ENCODE measurements at places on chromosomes 12 and 14.

DNA sequence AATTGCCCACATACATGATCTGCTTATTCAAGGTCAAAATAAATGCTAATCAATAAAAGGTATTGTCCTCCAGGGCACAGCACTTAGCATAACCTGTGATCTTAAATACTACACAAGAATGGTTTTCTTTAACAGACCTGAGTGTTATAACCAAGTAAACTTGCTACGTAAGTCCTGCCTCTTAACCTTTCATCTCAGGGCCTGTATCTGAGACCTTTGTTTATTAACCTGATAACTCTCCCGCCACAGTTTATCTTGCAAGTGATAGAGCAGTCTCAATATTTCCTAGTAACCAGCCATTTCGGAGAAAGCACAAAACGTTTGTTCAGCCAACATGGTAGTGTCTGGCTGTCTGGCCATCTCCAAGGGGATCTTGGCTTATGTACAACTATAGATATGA lies 88.4 kb downstream of the DUSP6 start:
- DNase-seq, result no peak

DNA sequence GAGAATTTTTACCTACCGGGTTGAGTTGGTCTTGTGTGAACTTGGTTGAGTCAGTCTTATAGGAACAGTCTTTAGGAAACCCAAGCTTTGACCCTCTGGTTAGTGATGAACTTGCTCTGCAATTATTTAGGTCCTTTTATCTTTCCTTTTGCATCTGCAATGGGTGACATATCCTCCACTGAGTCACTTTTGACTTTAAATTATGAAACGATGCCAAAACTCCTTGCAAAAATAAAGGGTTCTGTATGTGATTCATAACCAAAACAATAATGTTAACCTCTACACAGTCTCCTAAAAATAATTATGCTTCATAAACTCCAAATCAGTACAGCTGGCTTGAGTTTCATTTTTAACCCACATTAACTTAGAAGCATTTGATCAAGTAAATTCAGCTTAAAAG lies 979.4 kb downstream of the GALC start:
- peak; percentile 24 for DNase-seq

- no peak for DNase-seq
These were observed 118.0 kb downstream of the KICS2 start for GRCh38 chr12:64103825-64104740.

- no peak for DNase-seq
These were observed 50.8 kb downstream of the RPS6KA5 start for GRCh38 chr14:91009501-91010152.

GRCh38 chr14:59816941-59817340 lies 53.6 kb downstream of the RTN1 start:
- no peak for DNase-seq

DNA sequence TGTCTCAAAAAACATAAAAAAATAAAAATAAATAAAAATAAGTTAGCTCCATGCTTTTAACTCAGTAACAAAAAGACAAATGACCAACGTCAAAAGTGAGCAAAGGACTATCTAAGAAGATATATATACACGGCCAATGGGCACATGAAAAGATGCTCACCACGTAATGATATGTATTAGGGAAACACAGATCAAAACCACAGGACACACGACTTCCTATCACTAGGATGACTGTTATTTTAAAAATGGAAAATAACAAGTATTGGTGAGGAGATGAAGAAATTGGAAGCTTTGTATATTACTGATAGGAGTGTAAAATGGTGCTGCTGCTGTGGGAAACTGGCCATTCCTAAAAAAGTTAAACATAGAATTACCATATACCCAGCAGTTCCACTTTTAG lies 20.2 kb upstream of the P2RX7 start:
- DNase-seq, result no peak

GRCh38 chr12:15693228-15693911 lies 95.8 kb downstream of the EPS8 start:
- DNase-seq, result no peak

DNA sequence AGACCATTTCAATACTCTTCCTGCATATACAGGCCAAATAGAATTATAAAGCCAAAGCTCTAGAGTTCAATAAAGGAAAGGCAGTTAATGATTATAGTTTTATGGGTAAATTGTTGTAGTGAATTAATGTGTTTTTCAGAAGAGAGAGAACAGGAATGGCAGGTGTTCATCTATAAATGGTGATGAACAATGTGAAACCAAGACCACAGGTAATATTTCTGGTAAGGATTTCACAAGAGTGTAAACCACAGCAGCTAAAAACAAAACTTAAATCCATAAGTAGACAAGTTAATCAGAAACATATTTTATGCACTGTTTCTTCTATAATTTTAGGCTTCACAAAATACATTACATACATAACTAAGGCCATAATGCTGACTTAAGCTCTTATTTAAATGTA lies 204.4 kb downstream of the SYT1 start:
- no peak for DNase-seq

DNA sequence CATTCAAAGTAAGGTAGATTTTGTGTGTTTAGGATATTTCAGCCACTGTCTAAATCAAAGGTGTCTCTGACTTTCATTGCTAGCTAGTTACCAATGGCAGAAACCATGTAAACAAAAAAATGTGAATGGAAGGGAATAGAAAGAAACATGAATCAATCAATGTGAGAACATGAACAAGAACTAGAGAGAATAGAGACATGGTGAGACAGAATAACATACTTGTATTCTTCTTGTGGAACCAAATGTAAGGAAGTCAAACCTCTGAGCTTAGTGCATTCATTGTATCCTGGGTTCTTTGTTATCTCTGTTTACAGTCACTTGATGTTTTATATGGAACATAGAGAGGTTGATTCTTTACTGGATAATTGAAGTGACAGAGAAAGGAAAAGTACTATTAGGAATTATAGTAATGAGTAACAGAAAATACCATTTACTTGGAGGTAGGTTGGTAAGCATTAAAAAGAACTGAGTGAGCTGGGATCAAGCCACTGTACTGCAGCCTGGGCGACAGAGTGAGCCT lies 2.6 kb upstream of the WNK1 start:
- no peak for DNase-seq

- no peak for DNase-seq
These were observed 2.8 kb upstream of the KCNH3 start for GRCh38 chr12:49535921-49536525.

DNA sequence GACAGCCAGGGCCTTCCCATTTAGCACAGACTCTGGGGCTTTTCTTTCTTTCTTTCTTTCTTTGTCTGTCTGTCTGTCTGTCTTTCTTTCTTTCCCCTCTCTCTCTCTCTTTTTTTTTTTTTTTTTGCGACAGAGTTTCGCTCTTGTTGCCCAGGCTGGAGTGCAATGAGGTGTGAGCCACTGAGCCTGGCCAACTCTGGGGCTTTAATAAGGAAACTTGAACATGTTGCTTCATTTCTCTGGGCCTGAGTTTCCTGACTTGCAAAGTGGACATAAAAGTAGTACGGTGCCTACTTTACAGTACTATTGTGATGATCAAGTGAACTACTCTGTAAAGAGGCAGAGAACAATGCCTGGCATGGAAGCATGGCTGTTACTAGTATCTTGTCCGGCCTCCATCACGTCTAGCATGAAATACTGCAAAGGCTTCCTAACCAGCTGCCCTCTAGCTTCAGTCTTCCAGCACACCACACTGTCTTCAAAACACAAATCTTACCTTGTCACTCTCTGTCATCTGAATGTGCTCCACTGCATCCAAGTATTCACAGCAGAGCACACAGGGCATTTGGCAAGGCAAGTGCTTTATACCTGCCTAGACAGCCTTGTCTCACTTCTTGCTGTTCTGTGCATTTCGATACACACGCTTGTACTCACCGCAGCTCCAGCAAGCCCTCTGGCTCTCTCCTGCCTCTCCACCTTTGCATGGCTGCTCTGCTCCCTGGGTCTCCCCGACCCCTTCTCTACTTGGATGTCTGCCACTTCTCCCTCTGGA lies 96.7 kb downstream of the IRF2BPL start:
- DNase-seq, result no peak

- DNase-seq, result peak; percentile 94
These were observed 36.3 kb downstream of the LIMA1 start for GRCh38 chr12:50246873-50247612.

DNA sequence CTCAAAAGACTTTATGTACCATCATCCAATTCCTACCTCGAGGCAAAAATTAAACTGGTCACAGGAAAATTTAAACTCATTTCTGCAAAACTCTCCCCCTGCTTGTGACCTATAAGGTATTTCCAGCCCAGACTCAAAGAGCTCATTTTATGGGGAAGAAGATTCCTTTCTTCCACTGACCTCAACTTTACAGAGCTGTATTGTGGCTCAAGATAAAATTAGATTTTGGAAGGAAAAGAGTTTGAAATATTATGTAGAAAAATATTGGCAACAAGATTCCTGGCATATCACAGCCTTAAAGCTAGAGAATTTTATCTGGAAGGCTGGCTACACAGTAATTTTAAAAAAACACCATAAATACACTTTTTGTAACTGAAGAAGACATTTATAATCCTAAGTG lies 91.7 kb downstream of the STXBP6 start:
- no peak for DNase-seq

DNA sequence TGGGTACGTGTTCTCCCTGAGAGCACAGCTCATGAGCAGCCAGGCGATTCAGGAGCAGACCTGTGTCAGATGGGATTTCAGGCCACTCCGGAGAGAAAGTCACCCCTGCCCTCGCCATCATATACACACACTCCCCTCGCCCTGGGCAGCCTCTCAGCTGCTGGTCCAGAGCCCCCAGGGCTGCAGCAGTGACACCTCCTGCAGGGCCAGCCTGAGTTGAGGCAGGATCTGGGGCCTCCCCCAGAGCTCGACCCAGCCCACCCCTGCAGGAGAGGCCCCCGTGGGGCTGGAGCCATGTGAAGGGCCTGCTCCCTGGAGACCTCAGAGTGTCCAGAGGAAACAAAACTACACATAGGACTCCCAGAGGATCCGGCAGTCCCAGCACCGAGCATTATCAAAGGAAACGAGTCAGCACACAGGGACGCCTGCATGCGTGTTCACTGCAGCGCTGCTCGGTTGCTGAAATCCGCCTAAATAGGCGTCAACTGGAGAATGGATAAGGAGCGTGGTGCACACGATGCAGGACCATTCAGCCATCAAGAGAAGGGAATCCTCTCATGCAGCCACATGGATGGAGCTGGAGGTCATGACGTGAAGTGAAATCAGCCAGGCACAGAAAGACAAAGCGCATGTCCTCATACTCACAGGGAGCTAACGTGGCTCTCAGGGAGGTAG lies 104.0 kb downstream of the TNFAIP2 start:
- DNase-seq, result no peak

- DNase-seq, result no peak
These were observed 44.0 kb downstream of the KLRG1 start for GRCh38 chr12:9033265-9033887.

- DNase-seq, result no peak
These were observed 22.2 kb downstream of the MANSC1 start for GRCh38 chr12:12327802-12328201.

DNA sequence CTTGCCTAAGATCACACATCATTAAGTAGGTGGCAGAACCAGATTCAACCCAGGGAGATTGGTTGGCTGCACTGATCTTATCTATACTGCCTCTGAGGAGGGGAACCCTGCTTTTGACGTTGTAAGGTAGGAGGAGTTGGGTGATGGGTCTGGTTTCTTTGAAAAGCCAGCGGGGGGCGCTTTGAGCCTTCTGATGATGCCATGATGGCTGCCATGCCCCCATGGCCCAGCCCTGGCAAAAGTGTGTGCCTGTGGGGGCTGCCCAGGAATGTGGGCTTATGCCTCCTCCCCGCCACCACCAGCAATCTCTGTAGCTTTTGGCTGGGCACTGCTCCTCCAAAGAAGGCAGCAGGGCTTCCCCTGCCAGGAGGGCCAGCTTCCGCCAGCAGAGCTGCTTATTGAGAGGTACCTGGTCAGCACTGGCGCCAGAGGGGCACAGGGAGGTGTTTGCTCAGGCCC lies 224.3 kb downstream of the SLC41A2 start:
- DNase-seq, result no peak

DNA sequence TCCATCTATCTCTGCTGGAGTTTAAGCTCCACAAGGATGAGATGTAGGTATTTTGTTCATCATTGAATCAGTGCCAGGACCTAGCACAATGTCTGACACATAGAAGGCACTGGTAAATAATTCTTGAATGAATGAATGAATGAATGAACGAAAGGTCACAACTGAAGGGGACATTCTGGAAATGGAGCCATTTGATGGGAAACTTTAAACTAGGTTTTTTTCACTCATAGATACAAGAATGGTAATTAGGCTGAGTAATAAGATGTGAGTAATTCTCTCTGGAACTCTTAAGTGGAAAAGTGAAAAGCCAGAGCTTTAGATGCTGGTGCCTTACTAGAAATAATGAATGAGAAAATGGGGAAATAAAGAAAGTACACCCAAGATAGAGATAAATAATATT lies 44.3 kb downstream of the SCN8A start:
- no peak for DNase-seq

DNA sequence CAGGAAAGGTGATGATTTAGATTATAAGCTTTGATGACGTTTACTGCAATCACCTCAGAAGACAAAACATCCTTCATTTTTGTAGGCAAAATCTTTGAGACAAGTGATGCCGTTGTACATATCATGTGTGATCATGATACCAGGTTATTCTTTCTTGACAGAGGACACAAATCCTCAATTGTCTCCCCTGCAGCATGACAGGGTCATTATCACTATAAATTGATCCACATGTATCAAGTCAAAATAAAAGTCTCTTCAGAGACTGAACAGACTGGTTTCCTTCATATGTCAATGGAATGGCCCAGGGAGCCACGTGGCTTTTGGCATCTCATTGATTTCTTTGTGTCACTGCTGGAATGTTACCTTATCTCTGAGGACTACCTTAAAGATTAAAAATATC lies 995.7 kb downstream of the FLRT2 start:
- no peak for DNase-seq

DNA sequence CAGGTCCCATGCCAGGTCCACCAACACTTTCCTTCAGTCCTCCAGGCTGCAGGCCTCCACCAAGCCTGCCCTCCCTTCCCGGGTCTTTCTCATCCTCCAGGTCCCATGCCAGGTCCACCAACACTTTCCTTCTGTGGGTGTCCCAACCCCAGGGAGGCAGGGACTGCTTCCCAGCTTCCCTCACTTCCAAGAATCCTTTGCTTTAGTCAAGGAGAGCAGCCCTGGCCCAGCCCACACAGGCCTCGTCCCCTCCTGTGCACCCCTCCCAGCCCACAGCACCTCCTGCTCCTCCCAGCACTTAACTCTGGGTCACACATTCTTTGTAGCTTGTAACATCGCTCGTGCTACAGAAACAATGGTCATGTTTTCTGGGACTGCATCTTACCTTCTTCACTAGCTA lies 72.9 kb downstream of the TESC start:
- DNase-seq, result no peak

DNA sequence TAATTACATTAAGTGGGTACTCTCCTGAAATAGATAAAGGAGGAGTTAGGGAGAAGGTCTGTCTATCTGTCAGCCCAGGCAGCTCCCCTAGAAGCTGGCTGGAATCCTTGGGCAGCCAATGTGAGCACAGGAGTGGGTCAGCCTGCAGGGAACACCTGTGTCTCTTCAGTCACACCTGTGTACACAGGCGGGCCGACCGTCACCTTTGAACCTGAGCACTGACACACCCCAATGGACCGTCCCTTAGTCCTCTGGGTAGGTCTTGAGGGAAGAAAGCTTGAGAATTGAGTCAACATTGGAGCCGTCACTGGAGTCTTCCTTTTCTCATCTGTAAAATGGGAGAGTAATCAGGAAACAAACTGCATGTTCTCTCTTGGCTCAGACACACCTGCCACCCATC lies 9.8 kb upstream of the GSC start:
- DNase-seq, result no peak
